ENCODE measurements at places on chromosomes 11 and 22. TPM values are rescaled to one million over a fixed set of nuclear protein-coding genes. Genes with fewer than 3 reads are reported as not detected.

Gene CXCR5
- not detected for polyA plus RNA-seq

Gene LARGE2
- 0.06 TPM for polyA plus RNA-seq

Gene ZPR1
- 22.6 TPM for polyA plus RNA-seq

Gene EIF4ENIF1
- polyA plus RNA-seq = 22.4 TPM

Gene WNT7B
- polyA plus RNA-seq = not detected

Gene MYO7A
- polyA plus RNA-seq = 1.3 TPM

Gene MAP6
- 0.12 TPM for polyA plus RNA-seq

Gene SAA2
- not detected for polyA plus RNA-seq

Gene PKNOX2
- 0.91 TPM for polyA plus RNA-seq

Gene RAG2
- not detected for polyA plus RNA-seq

Gene PLEKHA7
- 1.6 TPM for polyA plus RNA-seq

Gene FGF3
- not detected for polyA plus RNA-seq

Gene BIK
- polyA plus RNA-seq = 0.57 TPM

Gene DDTL
- 0.57 TPM for polyA plus RNA-seq

All from endothelial cell of umbilical vein (primary cell).